Suppressor macrophage treated with lipopolysaccharide for 4 hours (primary cell): ENCODE measurements at places on chromosomes 3 and 15.

DNA sequence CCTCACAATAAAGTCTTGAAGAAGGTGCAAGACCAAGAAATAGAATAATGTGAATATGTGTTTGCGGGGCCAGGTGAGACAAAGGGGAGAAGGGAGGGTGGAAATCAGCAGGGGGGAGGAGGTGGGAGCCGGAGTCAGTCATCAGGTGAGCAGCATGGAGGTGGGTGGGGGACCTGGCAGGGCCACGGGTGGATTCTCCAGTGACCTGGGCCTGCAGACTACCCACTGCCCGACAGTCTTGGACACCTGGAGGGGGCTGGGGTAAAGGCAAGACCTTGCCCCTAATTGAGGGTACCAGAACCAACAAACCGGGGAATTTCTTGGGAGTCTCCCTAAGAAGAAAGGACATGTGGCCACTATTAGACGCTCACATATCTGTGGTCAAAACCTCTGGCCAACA, 95.8 kb downstream of the CHSY1 start:
- no peak for DNase-seq

GRCh38 chr3:12578742-12579141, 21.9 kb downstream of the MKRN2 start:
- no peak for DNase-seq

GRCh38 chr3:38616111-38616510, 33.4 kb downstream of the SCN5A start:
- no peak for DNase-seq

DNA sequence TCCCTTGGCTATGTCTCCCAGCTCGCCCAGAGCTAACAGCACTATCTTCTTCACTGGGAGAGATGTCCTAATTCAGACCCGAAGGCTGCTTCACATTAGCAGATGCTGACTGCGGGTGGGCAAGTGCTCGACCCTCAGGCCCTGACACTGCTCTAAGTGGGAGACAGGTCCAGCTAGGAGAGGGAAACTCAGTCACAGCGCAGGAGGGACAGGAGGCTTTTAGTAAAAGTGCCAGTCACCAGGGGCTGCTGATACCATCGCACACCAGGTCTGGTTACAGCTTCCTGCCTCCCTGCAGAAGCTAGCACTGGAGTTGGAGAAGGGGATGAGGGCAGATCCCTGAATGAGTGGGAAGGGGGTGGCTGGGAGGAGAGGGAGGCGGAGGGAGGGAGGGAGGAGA, 365.8 kb upstream of the RGMA start:
- no peak for DNase-seq

DNA sequence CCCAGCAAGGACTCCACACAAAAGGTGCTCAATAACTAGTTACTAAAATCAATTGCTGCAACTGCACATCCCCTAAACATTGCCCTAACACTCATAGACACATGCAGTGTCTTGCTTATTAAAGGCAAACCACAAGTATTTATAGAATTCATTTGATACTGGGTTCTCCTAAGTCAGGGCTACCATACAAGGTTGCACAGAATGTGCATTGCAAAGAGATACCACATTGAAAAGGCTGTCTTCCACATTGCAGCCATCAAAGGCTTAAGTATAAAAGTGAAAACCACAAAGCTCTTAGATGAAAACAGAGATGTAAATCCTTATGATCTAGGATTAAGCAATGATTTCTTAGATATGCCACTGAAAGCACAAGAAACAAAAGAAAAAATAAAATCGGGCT, 33.6 kb upstream of the TOPAZ1 start:
- DNase-seq, result no peak

GRCh38 chr15:93029836-93030429, 59.1 kb downstream of the RGMA start:
- no peak for DNase-seq

DNA sequence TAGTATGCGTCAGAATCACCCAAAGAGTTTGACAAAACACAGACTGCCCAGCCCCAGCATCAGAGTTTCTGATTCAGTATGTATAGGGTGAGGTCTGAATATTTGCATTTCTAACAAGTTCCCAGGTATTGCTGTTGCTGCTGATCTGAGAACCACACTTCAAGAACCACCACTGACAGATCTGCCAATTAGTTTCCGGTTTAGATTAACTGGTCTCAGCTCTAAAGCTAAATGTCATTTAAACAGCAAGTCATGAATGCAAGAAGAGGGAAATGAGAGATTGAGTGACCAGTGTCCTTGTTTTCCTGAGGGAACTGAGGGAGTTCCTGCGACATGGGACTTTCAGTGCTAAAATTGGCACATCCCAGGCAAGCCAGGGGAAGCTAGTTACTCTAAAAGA, 305.0 kb downstream of the ZNF385D start:
- no peak for DNase-seq

DNA sequence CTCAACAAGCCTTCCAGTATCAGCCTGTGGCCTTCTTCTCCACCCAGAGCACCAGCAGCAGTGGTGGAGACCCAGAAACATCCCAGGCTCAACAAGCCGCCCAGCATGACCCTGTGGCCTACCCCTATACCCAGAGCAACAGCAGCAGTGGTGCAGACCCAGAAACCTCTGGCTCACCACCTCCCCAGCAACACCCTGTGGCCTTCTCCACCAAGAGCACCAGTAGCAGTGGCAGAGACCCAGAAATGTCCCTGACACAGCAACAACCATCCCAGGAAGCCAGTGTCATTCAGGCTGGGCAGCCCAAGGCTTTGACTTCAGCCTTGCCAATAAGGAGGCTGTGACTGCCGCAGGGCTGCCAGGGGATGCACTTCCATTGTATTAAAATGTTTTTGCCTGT, 16.3 kb upstream of the EMC3 start:
- no peak for DNase-seq

DNA sequence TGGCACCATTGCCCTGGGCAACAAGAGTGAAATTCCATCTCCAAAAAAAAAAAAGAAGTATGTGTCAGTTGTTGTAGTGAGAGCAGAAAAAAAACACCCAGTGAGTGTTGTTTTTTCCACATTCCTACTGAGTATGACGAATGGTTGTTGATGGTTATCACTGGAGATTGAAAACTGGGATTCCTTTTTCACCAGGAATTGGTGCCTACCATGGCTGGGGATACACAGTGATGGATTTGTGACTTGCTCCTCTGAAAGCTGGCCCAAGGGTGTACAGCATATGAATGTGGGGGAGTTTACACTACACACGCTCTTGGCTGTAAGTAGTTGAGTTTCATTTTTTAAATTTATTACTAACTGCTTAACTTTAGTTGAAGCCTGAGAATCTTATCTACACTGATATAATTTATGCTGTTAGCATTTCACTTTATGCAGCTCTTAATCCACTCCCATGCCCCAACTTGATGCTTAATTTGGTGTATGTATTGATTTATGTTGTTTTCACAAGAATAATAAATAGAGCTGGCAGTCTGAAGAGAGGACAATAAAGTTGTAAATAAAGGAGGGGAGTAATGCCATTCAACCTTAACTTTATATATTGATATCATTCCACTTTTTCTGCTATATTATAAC, 56.0 kb upstream of the MME start:
- no peak for DNase-seq

DNA sequence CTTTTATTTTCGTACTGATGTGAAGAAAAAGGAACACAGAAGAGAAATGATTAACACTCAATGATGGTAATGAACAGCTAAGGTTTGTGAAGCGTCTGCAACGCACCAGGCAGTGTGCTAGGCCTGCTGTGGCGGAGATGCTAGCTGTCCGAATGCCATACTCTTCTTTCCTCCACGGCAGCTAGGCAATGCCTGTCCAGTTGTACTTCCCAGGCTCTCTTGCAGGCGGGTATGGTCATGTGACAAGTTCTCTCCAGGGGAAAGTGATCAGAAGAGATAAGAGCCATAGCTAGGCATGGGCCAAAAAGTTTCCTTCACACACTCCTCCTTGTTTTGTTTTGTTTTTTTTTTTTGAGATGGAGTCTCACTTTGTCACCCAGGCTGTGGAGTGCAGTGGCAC, 6.7 kb downstream of the TADA3 start:
- no peak for DNase-seq

DNA sequence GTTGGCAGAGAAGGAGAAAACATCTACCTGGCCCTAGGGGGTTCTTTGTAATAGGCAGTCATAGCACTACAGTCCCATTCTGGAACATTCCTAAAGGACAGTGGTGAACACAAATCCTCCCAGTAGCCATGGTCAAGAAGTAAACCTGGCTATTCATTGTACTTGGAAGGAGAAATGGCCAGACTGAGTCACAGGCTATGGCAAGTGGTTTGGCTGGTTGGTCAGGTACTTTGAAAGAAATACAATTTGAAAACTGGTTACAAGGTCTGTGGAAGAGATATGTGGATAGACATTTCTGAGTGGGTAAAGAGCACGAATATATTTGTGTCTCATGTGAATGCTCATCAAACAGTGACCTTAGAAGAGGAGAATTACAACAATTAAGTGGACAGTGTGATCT, 33.0 kb upstream of the FAN1 start:
- DNase-seq, result no peak

DNA sequence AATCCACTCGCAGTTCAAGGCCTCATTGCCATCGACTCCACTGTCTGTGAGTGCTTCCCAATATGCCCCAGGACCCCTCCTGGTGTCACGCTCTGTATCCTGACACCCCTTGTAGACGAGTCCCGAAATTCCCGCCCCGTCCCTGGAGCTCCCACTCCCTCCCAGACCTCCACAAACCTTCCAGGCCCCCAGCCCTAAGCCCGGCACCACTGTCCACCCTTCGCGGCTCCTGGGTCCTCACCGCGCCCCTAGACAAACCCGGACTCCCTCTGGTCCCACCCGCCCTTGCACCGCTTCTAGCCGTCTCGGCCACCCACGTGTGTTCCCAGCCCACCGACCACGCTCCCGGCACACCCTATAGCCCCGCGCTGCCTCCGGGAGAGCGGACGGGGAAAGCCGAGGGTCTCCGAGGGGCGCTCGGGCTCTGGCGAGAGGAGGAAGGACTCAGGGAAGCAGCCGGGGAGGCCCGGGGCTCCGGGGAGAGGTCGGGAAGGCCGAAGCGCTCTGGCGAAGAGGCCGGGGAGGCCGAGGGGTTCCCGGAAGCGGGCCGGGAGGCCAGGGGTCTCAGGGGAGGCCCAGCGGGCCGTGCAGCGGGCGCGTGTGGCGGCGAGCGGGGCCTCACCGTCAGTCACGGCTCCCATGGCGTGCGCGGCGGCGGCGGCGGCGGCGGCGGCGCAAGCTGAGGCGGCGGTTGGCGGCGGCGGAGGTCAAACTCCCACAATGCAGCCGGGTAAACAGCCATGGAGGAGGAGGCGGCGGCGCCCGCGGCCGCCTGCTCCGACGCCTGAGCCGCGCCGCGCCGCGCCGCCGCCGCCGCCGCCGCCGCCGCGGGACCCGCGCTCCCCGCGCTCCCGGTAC, at the start of the genes ATXN7 and THOC7:
Gene ATXN7, plus strand, starts transcription at position 718 of the 858 bp plus-strand sequence. CDS start 48,732 bp downstream, outside the sequence.
Gene THOC7, minus strand, starts transcription at position 656 of the 858 bp plus-strand sequence. Its CDS starts 15 bp downstream, at position 641.
- peak; percentile 75 for DNase-seq

DNA sequence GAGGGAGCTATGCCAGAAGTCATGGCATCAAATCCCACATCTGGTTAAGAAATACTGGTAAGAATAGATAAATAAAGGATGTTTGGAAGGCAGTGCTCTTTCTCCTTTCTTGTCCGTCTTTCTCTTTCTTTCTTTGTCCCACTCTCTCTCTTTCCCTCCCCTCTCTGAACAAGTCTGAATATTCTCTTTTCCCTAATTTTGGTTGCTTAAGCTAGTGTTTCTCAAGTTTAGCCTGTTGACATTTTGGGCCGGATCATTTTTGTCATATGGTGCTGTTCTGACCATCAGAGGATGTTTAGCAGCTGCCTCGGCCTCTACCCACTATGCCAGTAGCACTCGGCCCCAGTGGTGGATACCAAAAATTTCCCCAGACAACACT, 405.3 kb upstream of the C2CD4B start:
- DNase-seq, result no peak

DNA sequence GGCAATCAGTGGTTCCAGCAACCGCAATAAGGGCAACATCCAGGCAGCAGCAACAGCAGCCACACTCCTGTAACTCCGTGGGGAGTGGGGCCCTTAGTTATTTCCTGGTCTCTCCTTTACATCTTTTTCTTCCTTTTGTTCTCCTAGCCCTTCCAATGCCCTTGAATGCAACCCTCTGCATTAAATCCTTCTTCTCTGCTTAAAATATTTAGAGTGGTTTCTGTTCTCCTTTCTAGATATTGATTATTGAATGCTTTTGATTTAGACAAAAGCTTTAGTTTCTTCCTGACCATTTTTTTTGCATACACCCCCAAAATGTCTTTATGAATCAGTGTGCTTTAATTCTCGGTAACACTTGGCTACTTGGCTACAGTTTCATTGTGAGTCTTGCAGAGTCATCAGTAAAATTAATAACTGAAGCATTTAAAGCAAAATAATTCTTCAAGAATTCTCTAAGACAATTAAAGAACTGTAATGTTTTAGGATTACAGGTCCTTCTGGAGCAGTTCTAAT, 586.1 kb downstream of the MECOM start:
- no peak for DNase-seq

- no peak for DNase-seq
These were observed 578.8 kb downstream of the ROBO2 start for GRCh38 chr3:77618686-77619085.

DNA sequence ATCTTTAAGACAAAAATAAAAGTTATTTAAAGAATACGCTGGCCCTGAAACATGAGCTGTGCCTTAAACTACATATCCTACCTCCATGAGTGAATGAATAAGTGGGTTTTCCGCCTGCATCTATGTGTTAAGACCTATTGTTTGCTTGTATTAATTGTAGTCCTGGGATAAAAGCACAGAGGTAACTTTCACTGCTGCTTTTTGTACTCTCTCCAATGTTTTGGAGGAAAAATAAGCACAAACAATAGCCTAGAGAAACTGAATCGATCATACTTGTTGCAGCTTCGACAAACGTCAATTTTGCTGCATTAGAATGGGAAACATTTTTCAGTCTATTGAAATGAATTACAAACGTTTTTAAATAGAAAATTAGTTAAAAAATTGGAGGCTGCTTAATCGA, 1.3 kb upstream of the CTNNB1 start:
- DNase-seq, result no peak

- no peak for DNase-seq
These were observed 77.4 kb upstream of the THBS1 start for GRCh38 chr15:39503526-39503925.

DNA sequence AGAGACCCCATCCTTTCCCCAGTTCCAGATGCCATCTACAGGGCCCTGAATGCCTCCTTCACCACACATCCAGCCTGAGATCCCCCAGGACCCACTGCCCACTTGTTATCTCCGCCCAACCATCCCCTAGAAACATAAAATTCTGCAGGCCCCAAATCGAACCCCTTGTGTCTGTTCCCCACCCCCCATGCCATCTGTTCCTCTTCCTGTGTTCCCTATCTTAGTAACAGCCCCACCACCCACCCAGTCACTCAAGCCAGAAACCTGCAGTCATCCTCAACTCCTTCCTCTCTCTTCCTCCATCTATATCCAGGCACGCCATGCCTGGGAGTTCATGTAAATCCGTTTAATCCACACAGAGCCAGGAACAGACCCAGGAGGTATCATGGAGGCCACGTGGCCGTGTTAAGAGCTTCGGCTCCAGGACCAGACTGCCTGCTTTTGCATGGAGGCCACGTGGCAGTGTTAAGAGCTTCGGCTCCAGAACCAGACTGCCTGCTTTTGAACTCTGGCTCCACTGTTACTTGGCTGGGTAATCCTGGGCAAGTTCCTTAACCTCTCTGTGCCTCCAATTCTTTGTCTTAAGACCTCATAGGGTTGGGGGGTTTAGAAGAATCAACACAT, 4.8 kb downstream of the CSRNP1 start:
- peak; percentile 56 for DNase-seq

- DNase-seq, result no peak
These were observed 39.6 kb downstream of the VGLL3 start for GRCh38 chr3:86951322-86951721.

- peak; percentile 28 for DNase-seq
These were observed 475 bp downstream of the EIF4E3 start for GRCh38 chr3:71724584-71725270.
